ENCODE measurements at places on chromosomes 3 and 15. TPM values are rescaled to one million over a fixed set of nuclear protein-coding genes. Genes with fewer than 3 reads are reported as not detected.
A peak's percentile ranks its signal among the peaks of the same experiment; 100 is the strongest.

Gene GOLGB1
- total RNA-seq: 77.8 TPM

DNA sequence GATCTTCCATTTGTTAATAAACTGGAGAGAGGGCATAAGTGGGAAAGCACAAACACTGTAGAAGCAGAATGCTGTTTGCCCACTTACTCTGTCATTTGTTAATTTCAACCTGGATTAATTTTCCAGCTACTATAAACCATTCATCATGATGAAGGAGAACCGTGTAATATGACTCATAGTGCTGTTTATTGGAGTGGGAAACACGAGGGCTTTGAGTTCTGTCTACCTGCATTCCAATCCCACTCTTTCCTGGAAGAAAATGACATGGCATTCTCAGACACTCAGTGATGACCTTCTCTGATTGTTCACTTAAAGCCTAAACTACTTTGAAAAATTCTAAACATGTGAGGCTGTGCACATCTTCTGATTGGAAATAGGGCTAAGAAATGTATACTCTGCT is 826.7 kb downstream of the AGBL1 start:
- DNase-seq: no peak

Gene ACP3
- total RNA-seq: 8.0 TPM

DNA sequence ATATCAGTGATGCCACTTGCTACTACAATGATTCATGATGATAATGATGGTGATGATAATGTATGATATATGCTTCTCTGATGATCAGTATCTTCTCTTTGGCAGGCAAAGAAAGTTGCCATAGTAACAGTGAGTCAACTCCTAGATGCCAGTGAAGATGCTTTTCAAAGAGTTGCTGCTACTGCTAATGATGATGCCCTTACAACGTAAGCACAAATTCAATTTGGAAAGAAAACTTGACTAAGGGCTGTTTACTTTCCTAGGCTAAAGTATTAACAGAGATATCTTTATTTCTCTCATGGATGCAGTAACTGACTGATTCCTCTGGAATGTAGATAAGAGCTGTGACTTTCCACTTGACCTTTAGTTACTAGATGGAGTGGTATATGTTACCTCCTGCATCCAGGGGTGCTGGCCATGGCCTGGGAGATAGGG is 27.8 kb downstream of the ADGRG7 start:
- DNase-seq: no peak

Gene MKRN3
- total RNA-seq: 0.40 TPM

Gene CCDC80
- total RNA-seq: 74.3 TPM

GRCh38 chr3:61650276-61650675 is 88.9 kb downstream of the PTPRG start:
- peak; percentile 43 for DNase-seq

DNA sequence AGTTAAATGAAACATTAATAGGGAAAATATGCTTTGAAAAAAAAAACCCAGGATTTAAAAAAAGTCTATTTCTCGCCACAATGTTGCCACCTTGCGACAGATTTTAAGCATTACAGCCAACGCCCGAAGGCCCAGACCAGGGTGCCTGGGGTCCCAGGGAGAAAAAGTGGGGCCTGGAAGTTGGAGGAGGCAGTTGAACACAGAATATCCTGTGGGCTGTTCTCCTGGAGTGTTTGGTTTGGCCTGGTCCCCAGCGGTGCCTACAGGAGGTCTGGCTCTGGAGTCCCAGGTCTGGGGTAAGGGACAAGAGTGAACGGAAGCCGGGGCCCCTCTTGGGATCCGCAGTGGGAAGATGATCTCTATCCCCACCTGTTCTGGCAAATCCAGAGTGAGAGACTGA is 3.4 kb downstream of the RNU6-1 start:
- DNase-seq: peak; percentile 49

DNA sequence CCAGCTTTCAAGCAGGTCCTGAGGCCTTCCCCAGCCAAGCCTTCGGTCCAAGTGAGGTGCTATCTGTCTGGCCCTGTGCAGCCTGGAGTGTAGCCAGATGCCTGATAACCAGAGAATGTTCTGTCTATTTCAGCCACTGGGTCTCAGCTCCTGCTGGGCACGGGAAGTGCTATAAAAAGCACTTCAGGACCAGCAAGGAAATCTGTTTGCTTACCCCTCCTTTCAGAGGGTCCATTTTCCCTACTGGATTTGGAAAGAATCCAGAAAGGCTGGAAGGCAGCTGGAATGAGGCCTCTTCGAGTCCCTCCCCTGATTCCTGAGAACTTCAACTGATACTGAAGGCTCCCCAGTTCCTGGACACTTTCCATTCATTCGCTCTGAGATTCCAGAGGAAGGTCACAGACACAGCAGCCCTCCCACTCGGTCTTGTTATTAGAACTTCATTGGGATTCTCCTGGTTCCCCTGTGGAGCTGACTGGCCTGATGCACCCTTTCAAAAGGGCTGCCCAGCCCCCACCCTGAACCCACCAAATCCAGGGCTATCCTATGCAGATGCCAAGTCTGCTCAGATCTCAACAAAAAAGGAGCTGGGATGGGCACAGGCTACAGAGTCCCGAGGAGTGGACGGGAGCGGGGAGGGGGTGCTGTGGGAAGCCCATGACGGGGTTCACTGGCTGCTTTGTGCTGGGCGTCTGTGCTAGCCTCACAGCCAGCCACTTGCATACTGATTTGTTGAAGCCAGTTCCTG is 70.4 kb downstream of the UMPS start:
- DNase-seq: peak; percentile 65

GRCh38 chr15:36347272-36347858 is 232.1 kb upstream of the CDIN1 start:
- no peak for DNase-seq

- DNase-seq: no peak
Measured at GRCh38 chr3:31382856-31383255, 149.9 kb upstream of the STT3B start.

- peak; percentile 60 for DNase-seq
Measured at GRCh38 chr15:42059661-42060476, 34.5 kb downstream of the PLA2G4D start.

DNA sequence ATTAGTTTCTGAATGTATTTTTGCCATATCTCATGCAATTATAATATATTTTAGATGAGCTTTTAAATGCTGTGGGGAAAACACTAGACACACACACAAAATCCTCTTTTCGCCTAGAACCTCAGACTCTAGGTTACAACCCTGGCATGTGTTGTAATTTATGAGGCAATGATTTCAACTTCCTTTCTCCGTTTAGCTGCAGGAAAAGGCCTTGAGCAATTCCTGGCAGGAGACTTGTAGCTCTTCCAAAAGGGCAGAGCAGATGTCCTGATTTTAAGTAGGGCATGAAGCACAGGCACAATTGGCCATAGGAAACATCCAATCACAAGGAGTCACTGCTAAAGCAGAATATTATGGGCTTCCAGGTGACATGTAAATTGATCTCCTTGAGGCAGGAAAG is 82.0 kb downstream of the GPR156 start:
- DNase-seq: peak; percentile 3

Gene CHST14
- 21.5 TPM for total RNA-seq

- DNase-seq: no peak
Measured at GRCh38 chr3:193641440-193641775, 48.4 kb downstream of the OPA1 start.

DNA sequence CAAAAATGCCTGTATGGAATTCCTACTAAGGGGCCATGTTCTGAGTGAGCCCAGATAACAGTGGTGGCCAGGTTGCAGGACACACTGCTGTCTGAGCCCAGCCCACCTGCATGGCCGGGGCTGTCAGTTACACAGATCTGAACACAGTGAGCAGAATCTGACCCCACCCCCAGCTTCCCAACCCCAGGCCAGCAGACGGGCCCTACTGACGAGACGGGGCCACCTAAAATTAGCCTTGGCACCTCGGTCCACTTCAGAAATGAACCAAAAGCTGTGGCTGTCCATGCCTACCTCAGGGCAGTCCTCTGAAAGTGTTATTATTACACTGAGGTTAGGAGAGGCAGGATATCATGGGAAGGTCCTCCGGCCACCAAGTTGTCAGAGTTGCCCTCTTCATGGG is 51.8 kb downstream of the LMCD1 start:
- no peak for DNase-seq

Gene TMEM41A
- 11.2 TPM for total RNA-seq

- DNase-seq: no peak
Measured at GRCh38 chr3:99396651-99397275, 241.6 kb upstream of the COL8A1 start.

DNA sequence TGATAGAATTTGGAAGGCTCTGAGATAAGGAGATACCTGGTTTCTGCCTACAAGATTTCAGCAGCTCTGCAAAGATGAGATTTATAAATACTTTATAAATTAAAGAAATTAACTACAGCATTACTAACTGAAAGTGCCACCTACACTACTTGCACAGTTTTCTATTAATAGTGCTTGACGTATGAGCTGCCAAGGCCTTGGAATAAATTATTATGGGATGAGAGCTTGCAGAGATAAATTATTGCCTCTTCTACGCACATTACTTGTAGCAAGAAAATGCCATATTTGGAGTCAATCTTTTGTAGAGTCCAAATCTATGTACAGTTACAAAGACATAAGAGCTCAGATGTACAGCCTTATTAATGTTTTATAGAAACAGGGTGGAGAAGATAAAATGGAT is 89.1 kb downstream of the BCHE start:
- DNase-seq: no peak

- DNase-seq: peak; percentile 38
Measured at GRCh38 chr3:98602078-98602678, 8.8 kb upstream of the CPOX start.

Gene MUC20
- 12.9 TPM for total RNA-seq

Gene CTXN2
- total RNA-seq: not detected
